ENCODE measurements at places on chromosomes 1 and 21. TPM values are rescaled to one million over a fixed set of nuclear protein-coding genes. Genes with fewer than 3 reads are reported as not detected.

The NHLH1 gene
- total RNA-seq, result 0.07 TPM

The CCDC185 gene
- not detected for total RNA-seq

The ZSWIM5 gene
- 0.99 TPM for total RNA-seq

The LMOD1 gene
- 22.2 TPM for total RNA-seq

The BSND gene
- total RNA-seq, result not detected

The NHLH2 gene
- total RNA-seq, result not detected

The HFM1 gene
- 0.20 TPM for total RNA-seq

The ARF1 gene
- 317 TPM for total RNA-seq

The EPHX1 gene
- total RNA-seq, result 46.1 TPM

The SYPL2 gene
- 0.91 TPM for total RNA-seq

The THRAP3 gene
- total RNA-seq, result 88.9 TPM

The RBP7 gene
- not detected for total RNA-seq

The UBASH3A gene
- not detected for total RNA-seq

The GUCA2A gene
- not detected for total RNA-seq

The RASAL2 gene
- 27.2 TPM for total RNA-seq

The TRIM67 gene
- total RNA-seq, result 0.39 TPM

The HES3 gene
- not detected for total RNA-seq

The CEPT1 gene
- 48.4 TPM for total RNA-seq

The KAZN gene
- 10.6 TPM for total RNA-seq

The KRTAP19-3 gene
- total RNA-seq, result not detected

The ALDH4A1 gene
- total RNA-seq, result 9.9 TPM

The DDR2 gene
- total RNA-seq, result 310 TPM

The BEND5 gene
- 0.59 TPM for total RNA-seq

The OR2M5 gene
- not detected for total RNA-seq
